ENCODE measurements at places on chromosomes 6 and 20.
A peak's percentile ranks its signal among the peaks of the same experiment; 100 is the strongest.

- no peak for DNase-seq
Measured at GRCh38 chr20:44637522-44638372, 13.8 kb downstream of the ADA start.

DNA sequence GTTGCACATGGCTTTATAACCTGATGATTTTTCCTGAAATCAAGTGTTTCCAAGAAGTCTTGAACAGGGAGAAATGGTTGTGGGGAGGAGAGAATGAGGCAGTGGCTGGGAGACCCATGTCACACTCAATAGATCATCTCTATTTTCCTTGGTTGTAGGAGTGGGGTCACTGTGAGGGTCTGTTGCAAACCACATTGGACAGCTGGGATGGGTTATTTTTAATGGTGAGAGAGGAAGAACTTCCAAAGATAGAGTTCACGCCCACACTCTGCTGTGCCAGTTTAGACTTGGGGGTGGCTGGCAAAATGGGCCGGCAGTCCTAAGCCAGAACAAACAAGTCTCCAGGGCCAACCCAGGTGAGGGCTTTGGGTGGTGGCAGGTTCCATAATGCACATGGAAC lies 276.4 kb upstream of the PRND start:
- DNase-seq, result no peak

DNA sequence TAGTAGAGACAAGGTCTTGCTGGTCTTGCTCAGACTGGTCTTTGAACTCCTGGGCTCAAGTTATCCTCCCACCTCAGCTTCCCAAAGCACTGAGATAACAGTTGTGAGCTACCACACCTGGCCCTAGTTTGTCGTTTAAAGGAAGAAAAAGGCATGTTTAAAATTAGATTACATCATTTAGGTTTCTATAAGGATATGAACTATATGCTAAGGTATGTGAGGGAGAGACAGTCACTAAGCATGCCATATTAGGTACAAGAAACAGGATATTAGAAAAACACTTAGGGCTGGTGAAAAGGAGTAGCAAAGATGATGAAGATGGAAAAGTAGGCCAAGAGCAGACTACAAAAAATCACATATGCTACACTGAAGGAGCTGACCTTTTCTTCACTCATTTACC lies 106.4 kb downstream of the ASCC3 start:
- no peak for DNase-seq

DNA sequence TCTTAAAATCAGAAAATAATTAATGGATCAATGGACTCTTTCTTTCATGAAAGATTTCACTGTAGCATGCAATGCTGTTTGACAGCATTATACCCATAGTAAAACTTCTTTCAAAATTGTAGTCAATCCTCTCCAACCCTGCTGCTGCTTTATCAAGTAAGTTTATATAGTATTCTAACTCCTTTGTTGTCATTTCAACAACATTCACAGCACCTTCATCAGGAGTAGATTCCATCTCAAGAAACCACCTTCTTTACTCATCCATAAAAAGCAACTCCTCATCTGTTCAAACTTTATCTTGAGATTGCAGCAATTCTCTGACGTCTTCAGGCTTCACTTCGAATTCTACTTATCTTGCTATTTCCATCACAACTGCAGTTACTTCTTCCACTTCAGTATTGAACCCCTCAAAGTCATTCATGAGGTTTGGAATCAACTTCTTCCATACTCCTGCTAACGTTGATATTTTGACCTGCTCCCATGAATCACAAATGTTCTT lies 26.4 kb upstream of the BACH2 start:
- no peak for DNase-seq

DNA sequence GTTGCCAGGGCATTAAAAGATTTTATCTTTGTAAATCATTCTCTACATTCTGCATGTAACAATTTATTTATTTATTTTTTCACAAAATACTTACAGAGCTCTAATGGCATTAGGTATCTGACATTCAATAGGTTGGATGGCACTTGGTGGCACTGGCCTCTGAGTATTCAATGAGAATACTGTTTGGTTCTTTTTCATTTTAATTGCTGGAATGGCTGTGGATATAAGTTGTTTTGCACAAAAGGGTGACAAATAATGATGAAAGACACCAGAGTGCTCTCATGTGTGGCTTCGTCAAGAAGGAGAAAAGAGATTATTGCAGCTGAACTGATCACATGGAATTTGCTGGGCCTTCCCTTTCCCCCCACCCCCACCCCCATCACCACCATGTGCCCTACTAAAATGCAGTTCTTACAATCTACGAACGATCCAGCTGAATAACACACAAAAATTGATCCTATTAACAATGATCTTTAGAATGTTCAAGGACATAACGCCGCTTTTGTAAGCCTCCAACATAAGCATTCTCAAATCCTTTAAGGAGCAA lies 195.2 kb upstream of the POU3F2 start:
- no peak for DNase-seq

- no peak for DNase-seq
Measured at GRCh38 chr6:18028332-18028731, 40.9 kb upstream of the KIF13A start.

- DNase-seq, result peak; percentile 11
Measured at GRCh38 chr6:4287811-4288244, 152.5 kb upstream of the ECI2 start.

DNA sequence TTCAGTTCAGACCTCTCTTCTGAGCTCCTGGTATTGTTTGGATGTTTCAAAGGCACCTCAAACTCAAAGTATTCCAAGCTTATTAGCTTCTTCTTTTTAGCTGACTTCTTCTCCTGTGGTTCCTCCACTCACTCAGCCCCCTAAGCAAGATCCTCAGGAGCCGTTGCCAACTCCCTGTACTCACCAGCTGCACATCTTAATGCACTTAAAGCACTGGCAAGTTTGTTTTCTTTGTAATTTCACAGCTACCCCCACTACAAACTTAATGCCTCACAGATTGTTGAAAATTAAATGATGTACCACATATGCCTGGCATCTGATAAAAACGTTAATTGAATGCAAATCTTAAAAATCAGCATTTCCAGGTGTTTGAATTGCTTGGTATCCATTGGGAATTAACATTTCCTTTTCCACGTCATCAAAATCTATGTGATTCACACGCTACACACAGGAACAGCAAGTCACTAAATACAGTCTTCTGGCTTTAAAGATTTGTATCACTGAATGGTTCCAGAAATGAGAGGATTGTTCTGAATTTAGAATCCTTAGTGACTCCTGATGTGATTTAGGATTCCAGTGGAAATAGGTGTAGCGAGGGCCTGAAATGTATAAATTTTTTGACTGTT lies 24.5 kb downstream of the CALHM6 start:
- DNase-seq, result no peak
